Erythroblast (primary cell): ENCODE measurements at places on chromosomes 7 and 10.
A peak's percentile ranks its signal among the peaks of the same experiment; 100 is the strongest.

DNA sequence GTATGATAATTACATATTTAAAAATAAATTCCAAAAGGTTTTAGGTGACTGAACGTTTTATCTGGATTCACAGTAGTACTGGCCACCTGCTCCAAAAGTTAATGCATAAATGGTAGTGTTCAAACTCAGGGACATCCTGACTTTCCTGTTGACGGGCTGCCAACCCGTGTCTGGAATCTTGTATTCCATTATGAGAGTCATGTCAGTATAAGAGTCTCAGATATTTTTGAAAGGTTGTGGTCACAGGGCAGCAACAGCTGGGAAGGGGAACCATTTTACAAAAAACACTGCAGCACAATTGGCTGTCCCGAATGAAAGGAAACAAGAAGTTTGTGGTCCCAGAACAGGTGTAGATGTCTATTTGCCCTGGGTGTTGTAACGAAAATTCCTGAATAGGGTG, 2.8 kb downstream of the TDRD1 start:
- DNase-seq = no peak

GRCh38 chr10:55091691-55092328, 290.8 kb upstream of the PCDH15 start:
- peak; percentile 0 for DNase-seq

DNA sequence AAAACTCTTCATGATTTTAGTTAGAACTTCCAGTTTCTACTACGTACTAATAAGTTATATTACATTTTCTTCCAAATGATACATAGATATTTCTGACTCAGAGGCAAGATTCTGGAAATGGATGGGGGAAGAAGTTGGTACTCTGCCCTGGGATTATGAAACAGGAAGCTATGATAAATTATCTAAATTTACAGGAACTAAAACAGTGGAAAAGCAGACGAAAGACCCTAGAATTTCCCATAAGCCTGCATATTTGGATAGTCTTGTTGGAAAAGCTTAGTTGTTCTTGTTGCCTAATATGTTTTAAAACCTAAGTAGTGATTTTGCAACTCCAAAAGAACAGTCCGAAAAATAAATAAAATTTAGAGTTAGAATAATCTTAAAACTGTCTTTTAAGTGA, 21.8 kb downstream of the CFAP69 start:
- DNase-seq = no peak

GRCh38 chr7:54769203-54769602, 10.2 kb upstream of the SEC61G start:
- DNase-seq = no peak

- no peak for DNase-seq
Measured at GRCh38 chr7:96188591-96188991, 133.3 kb downstream of the SLC25A13 start.

GRCh38 chr10:102367441-102367840, 28.1 kb upstream of the NFKB2 start:
- DNase-seq = no peak

DNA sequence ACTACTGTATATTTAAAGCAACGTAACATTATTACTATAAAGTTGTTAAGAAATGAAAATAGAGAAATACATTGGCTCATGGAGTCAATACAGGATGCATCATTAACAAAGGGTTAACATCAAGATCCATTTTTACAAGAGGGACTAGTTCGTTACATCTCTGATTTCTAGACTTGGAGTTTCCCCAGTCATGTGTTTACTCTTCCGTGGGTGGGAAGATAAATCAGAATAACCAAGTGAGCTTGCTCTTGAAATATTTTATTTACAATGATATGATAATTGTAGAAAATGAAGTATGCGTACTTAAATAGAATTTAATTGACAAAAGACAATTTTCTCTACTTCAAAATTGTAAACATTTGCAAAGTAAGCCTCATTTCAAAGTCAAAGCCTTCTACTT, 1.0 kb upstream of the PRKAR2B start:
- DNase-seq = no peak

- no peak for DNase-seq
Measured at GRCh38 chr7:133873631-133874030, 253.5 kb upstream of the LRGUK start.

- DNase-seq = no peak
Measured at GRCh38 chr7:49780953-49781352, 7.5 kb downstream of the VWC2 start.

DNA sequence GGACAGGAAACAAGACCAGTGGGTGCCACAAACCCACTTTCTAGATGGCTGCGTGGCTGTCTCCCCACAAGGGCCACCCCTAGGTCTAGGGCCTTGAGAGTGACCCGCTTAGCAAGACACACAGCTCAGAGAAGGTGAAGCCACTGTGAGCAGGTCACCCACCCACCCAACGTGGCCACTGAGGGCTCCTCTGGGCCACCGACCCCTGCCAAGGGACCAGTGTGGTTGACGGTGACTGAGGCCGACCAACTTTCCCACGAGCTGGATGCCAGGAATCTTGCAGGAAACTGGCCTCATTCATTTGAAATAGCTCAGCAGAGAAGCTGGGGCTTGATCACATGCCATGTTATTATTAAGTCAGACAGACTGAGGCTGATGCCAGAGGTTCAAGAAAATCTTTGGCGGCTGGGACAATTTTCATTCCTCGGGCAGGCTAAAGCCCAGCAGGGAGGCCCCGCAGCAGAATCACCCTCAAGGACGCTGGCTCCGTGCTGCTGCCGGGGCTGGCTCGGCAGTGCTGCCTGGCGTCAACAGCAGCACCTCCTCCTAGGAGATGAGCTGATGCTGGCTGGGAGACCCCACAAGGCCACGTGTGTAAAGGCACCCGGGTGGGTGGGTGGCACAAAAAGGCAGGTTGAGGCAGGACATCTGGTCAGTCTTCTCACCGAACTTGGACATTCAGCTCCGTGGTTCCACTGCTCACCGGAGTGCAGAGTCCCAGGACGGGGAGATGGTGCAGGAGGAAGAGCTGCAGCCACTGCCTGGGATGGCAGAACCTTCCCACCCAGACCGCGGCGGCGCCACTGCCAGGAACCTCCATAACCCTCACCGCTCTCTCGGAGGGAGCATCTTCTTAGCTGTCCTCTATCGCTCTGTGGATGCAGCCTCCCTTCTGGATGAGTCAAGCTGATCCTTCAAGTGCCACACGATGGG, 57.8 kb downstream of the ZRANB1 start:
- DNase-seq = no peak

- DNase-seq = no peak
Measured at GRCh38 chr10:21624951-21625350, 90.9 kb downstream of the MLLT10 start.

GRCh38 chr10:7887174-7887816, 69.0 kb downstream of the TAF3 start:
- peak; percentile 57 for DNase-seq

DNA sequence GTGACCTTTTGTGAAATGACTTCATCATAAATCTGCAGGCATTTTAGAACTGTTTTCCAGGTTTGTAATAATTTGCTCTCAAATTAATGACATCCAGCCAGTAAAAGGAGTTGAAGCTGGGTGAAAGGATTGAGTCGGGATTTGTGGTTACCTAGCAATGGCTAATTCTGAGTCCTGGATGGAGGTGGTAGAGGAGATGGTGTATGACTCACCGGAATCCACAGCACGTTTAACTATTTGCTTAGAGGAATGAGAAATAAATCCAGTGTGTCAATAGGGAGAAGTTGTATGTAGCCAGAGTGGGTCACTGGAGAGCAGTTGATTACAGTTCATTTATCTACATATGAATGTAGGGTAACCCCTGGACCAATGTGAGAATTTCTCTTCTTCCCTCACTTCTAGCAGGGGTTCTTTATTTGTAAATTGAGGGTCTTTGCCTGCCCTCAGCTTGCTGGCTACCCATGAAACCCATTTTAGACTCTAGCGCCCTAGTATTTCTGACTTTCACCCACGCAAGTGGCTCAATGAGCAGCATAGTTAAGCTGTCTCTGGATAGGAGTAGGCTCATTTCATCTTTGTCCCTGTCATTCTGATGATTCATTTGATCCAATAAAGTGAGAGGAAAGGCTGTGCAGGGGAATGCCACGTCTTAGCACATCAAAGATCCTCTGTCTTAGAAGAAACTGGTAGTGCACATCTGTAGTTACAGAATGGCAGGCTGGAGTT, 547.8 kb downstream of the SORCS3 start:
- no peak for DNase-seq

- DNase-seq = peak; percentile 86
Measured at GRCh38 chr7:55964261-55965099, at the start of gene NIPSNAP2. Gene NIPSNAP2, plus strand, starts transcription at chr7:55964585. Its CDS starts 25 bp downstream, at chr7:55964610.

DNA sequence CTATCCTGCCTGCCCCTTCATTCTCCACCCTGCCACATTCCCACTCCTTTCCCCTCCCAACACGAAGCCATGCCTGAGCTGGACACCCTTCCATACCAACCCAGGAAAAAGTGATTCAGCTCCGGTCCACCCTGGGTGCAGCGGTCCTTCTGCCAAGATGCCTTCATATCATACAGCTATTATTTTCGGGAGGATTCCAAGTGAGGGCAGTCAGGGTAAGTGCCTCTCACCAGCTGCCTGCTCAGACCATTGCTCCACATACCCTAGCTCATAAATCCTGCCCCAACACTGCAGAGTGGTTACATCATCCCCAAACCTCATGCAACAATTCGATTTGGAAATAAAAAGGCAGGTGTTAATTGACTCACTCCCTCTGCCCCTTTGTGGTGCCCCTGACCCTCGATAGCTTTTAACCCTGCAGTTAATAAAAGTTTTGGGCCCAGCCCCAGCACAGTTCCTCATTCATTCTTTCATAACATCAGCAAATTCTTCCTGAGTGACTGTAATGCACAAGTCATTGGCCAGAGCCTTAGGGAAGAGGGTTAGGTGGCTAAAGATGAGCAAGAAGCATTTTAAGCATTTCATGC, 42.6 kb downstream of the ZNF503 start:
- DNase-seq = no peak

GRCh38 chr7:92366730-92367129, 80.6 kb upstream of the GATAD1 start:
- no peak for DNase-seq

DNA sequence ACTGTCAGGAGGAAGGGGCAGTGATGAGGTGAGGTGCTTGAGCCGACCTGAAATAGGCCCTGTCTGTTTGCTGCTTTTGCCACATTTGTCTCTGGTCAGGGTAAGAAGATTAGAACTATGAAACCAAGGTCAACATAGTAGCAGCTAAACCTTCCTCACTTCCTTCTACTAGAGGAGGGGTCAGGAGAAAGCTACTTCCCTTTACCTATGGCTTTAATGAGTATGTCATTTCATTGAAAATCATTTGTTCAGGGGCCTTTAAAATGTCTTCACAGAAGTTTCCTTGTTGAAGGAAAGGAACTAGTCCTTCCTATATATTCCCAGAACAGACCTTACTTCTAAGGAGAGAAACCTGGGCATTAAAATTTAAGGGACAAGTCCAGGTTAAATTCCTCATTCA, 19.0 kb downstream of the HYAL4 start:
- DNase-seq = no peak

- no peak for DNase-seq
Measured at GRCh38 chr7:651032-651728, 75.3 kb upstream of the DNAAF5 start.

DNA sequence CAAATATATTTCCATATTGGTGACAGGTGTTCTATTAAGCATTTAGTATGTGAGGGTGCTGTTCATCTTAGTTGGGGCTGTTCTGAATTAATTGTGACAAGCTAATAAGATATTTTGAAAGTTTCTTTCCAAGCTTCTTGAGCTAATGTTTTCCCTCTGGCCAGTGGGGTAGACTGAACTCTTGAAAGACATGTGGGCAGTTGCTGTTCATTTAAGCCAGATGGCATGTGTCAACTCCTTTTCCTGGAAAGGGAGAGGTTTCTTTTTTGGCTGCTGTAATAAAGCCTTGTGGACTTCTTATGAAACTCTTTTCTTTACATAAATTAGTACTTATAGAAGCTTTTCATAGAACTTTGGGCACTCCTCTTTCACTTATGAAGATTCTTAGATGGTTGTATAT, 21.7 kb downstream of the RAB18 start:
- peak; percentile 67 for DNase-seq

- DNase-seq = peak; percentile 9
Measured at GRCh38 chr7:95330204-95330960, 6.0 kb upstream of the PON1 start.

DNA sequence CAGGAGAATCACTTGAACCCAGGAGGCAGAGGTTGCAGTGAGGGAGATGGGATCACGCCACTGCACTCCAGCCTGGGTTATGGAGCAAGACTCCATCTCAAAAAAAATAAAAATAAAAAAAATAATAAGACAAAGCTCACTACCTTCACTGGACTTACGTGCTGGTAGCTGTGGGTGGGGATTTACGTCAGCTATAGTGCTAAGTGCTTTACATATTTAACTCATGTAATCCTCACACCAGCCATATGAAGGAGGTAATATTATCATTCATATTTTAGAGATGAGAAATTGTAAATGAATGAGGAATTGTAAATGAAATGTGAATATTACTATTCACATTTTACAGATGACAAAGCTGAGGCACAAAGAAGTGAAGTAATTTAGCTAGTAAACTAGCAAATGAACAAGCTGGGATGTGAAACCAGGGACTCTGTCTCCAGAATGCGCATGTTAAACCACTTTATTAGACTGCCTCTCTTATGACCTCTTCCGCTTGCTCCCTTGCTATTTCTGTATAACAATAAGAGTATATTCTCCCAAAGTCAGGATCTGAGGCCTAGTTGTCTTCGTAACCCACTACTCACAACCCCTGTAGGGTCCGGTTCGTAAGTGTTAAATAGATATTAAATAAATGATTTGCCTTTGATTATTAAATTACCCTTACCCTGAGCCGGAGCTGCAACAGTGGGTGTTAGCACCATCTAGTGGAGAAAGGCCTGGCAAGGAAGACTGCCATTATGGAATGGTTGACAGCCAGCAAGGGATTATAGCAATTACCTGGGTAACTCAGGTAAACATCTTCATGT, 70.2 kb downstream of the HTR7 start:
- peak; percentile 10 for DNase-seq

DNA sequence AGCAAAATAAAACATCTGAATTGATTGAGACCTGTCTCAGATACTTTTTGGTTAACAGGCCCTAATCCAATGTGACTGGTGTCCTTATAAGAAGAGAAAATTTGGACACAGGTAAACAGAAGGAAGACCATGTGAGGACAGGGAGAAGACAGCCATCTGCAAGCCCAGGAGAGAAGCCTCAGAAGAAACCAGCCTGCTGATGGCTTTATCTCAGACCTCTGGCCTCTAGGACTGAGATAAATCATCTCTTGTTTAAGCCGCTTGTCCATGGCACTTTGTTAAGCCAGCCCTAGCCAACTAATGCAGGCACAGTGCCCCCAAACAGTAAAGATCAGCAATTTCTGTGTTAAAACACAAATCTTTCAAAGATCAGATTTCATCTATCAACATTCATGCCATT, 41.8 kb upstream of the FIGNL1 start:
- DNase-seq = no peak
